ENCODE measurements at places on chromosomes 6 and 20. TPM values are rescaled to one million over a fixed set of nuclear protein-coding genes. Genes with fewer than 3 reads are reported as not detected.

GRCh38 chr6:168920289-168920688 lies 333.4 kb downstream of the THBS2 start:
- H3K36me3 ChIP-seq: no peaks in the 10 kb centered on the region
- H3K27me3 ChIP-seq: no peaks in the 10 kb centered on the region
- H3K4me3 ChIP-seq: no peak overlapping the region

DNA sequence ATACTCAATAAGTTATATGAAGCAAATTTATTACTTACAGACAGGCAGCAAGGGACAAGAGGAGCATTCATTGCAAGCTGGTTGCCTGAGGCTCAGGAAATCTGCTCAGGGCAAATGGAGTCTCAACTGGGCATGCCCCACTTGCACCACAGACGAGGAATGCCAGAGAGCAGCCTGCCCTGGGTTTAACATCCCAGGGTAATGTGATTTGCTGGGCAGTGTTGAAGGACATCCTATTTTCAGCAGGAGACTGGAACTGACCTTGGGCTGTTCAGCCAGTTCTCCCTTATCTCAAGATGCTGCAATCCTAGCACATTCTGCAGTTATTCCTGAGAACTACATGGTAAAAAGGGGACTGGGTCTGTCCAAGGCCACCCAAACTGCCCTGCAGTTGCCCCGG lies 3.8 kb upstream of the ENTPD6 start:
- H3K4me3 ChIP-seq: no peak overlapping the region
- DNase-seq: no peak
- no peaks in the 10 kb centered on the region for H3K36me3 ChIP-seq
- peaks cover 5% of the 10 kb centered on the region for H3K27me3 ChIP-seq
- peaks cover 8% of the 10 kb centered on the region for H3K4me1 ChIP-seq

- H3K36me3 ChIP-seq: no peaks in the 10 kb centered on the region
- DNase-seq: no peak
- H3K4me3 ChIP-seq: no peak overlapping the region
- H3K4me1 ChIP-seq: no peaks in the 10 kb centered on the region
- H3K27ac ChIP-seq: no peak overlapping the region
Observed at GRCh38 chr20:39654171-39654570, 692.0 kb downstream of the DHX35 start.

The KCNB1 gene
- not detected for total RNA-seq

The RBPJL gene
- not detected for total RNA-seq

DNA sequence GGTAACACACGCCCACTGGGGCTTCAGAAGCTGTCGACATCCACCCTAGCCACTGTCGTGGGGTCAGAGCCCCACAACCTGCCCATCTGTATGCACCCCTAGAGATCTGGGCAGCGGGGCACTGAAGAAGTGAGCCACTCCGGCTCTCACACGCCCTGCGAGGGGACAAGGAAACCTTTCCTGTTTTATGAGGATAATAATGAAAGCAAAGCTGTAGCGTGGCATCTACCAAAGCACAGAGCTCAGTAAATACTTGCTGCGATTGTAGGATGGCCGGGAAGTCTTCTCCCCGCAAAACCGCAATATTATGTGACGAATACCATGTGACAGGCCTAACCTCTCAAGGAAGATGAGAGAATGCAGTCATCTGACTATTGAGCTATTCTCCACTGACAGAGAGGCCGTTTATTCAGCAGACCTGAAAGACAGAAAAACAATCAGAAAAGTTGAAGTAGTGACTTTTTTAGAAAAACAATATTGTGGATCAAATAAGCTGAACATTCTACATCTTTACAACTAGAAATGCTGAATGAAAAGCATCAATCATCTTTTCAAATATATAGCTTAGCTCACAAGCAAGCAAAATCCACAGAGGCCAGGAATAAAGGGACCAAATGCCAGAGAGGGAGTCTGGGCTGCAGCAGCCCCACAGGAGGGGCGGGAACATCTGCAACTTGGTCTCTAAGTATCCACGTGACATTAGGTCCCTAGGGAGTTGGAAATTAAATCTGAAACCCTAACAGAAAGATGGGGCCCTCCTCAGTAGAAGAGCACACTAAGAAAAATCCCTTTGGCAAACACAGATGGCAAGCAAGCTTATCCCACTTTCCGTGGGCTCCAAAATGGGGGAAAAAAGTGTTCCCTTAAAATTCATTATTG lies 207.8 kb downstream of the TTLL2 start:
- DNase-seq: no peak
- H3K4me3 ChIP-seq: no peak overlapping the region

DNA sequence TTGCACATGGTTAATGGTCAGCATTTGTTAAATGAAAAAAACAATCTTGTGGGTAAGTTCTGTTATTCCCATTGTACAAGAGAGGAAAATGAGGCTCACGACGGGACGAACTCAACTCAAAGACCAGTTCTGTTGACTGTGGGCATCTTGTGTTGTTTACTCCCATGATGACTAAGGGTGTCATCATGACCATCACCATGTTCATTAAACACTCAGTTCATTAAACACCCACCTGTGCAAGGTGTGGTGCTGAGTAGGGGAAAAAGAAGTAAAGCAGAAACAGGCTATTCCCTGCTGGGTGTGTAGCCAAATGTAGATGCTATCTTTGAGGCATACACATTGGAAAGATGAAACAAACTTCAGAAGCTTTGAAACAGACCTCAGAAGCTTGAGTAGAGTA lies 4.5 kb downstream of the CHMP4B start:
- no peaks in the 10 kb centered on the region for H3K27me3 ChIP-seq
- no peak overlapping the region for H3K4me3 ChIP-seq
- H3K36me3 ChIP-seq: peaks cover 15% of the 10 kb centered on the region
- H3K27ac ChIP-seq: no peak overlapping the region
- peaks cover 66% of the 10 kb centered on the region for H3K4me1 ChIP-seq
- no peak for DNase-seq

The RPS6KA2 gene
- total RNA-seq: 3.8 TPM

DNA sequence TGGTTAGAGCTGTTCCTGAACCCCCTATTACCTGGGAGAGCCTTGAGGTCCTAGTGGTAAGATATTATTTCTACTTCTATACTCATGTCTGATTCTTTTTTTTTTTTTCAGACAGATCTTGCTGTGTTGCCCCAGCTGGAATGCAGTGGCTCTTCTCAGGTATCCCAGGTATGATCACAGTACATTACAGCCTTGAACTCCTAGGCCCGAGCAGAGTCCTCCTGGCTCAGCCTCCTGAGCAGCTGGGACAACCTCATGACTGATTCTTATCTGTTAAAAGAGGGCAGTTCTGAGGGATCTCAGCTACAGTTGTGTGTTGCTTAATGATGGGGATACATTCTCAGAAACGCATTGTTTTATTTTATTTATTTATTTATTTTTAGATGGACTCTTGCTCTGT lies 30.2 kb downstream of the BAK1 start:
- no peaks in the 10 kb centered on the region for H3K36me3 ChIP-seq
- H3K27ac ChIP-seq: peak overlapping the region; percentile 95
- DNase-seq: peak; percentile 28
- no peaks in the 10 kb centered on the region for H3K27me3 ChIP-seq
- no peak overlapping the region for H3K4me3 ChIP-seq
- peaks cover 18% of the 10 kb centered on the region for H3K4me1 ChIP-seq

The ADGRF5 gene
- not detected for total RNA-seq

DNA sequence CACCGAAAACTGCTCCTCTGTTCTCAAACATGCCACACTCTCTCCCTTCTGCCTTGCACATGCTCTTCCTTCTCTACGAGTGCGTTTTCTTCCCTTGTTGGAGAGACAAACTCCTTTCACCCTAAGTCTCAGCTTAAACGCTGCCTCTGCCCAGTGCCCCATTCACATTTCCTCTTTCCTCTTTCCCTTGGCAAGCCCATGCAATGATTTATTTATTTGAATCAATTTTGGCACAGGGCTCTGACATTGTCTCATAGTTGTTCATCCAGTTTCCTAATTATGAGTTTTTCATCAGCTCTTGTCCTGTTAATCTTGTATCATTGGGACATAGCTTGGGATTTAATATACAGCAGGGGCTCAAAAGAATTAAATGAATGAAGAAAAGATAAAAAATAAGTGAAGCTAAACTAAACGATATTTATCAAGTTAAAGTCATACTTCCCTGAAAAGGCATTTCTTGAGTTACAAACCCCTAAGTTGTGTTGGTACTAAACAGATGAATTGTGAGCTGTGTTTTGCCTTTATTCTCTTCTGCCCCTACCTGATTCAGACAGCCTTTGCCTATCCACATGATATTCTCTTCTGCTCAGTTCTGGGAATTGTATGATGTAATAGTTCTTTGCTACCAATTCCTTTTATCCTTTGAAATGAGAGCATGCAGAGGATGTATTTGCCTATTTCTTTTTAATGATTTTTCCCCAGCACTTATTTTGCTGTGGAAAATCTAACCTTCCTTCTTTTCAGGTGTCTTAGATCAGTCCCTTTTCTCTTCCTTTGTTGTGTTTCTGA lies 704.4 kb downstream of the UTRN start:
- no peak for DNase-seq
- H3K4me1 ChIP-seq: no peaks in the 10 kb centered on the region
- H3K27ac ChIP-seq: no peak overlapping the region
- no peak overlapping the region for H3K4me3 ChIP-seq

DNA sequence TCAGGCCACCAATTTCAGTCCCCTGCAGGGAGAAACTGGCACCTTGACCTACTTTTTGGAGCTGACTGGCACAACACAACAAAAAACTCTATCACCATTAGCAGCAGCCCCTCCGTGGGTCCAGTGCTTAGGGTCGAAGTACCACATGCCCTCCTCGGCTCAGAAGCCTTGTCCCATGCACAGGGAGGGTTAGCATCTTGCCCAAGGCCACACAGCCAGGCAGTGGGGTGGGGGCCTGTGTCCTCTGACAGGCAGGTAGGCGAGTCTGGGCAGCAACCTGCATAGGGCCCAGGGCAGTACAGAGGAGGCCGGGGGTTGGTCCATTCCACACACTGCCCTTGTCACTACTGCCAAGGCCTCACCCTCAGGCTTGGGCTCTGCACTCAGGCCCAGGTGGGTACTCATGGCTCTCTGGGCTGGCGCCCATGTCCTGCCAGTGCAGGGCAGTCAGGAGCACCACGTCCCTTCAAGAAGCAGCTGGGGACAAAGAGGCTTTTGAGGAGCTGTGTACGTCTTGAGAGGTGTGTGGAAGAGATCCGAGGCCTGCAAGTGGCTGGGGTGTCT lies 53.6 kb downstream of the PYGB start:
- no peak overlapping the region for H3K27ac ChIP-seq
- DNase-seq: no peak
- no peaks in the 10 kb centered on the region for H3K36me3 ChIP-seq
- no peaks in the 10 kb centered on the region for H3K27me3 ChIP-seq
- H3K4me3 ChIP-seq: no peak overlapping the region
- H3K4me1 ChIP-seq: no peaks in the 10 kb centered on the region

DNA sequence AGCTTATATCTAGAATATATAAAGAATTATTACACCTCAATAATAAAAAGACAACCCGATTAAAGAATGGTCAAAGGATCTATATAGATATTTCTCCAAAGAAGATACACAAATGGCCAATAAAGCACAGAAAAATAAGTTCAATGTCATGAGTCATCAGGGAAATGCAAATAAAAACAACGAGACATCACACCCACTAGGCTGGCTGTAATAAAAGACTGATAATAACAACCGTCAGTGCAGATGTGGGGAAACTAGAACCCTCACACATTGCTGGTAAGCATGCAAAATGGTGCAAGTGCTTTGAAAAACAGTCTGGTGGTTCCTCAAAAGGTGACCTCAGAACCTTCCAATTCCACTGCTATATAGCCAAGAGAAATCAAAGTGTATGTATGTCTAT lies 33.0 kb downstream of the TBX18 start:
- H3K36me3 ChIP-seq: no peaks in the 10 kb centered on the region
- no peak overlapping the region for H3K4me3 ChIP-seq
- DNase-seq: no peak
- no peaks in the 10 kb centered on the region for H3K27me3 ChIP-seq
- H3K4me1 ChIP-seq: no peaks in the 10 kb centered on the region
- H3K27ac ChIP-seq: no peak overlapping the region

- no peak for DNase-seq
- no peaks in the 10 kb centered on the region for H3K36me3 ChIP-seq
- H3K4me3 ChIP-seq: no peak overlapping the region
- no peak overlapping the region for H3K27ac ChIP-seq
Observed at GRCh38 chr20:16280219-16280618, 293.0 kb downstream of the KIF16B start.

The DZANK1 gene
- total RNA-seq: 2.2 TPM

DNA sequence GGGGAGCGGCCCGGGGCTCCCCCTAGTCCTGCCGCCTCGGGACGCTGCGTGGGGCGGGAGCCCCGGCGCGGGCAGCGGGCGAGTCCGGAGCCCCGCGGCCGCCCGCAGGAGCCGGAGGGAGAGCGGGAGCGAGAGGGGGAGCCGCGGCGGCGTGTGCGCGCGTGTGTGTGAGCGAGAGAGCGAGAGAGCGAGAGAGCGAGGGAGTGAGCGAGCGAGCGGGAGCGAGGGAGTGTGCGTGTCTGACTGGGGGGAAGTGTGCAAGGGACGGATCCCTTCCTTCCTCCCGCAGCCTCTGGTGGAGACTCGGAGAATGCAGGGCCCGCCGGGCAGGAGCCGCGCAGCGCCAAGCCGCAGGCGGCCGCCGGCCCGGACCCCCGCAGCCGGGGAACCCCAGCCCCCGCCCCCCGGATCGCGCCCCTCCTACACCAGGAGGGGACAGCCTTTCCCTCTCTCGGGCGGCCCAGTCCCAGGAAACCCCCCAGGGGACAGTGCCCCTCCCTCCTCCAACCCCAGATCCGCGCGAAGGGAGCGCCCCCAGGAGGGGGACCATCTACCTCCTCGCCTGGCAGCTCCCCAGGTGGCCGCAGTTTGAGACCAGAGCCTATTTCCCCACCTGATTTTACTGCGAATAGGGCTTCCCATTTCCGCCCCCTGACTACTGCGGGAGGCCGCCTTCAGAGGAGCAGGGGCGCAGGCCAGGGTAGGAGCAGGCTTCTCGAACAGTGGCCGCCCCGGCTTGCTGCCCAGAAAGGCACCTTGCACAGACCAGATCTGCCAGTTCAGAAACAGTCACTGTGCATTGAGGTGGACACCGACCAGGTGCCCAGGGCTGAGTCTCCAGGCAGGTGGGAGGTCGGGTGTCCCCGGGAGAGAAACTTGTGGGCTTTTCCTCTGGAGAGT lies at the start of gene CDH22:
Gene CDH22 (minus strand): TSS at position 241 of the 900 bp plus-strand sequence. CDS start 57,204 bp downstream, outside the sequence.
- no peak for DNase-seq
- no peaks in the 10 kb centered on the region for H3K36me3 ChIP-seq
- peaks cover 63% of the 10 kb centered on the region for H3K27me3 ChIP-seq

The CRISP3 gene
- total RNA-seq: not detected

GRCh38 chr6:80641591-80641990 lies 535.1 kb downstream of the BCKDHB start:
- no peaks in the 10 kb centered on the region for H3K36me3 ChIP-seq
- H3K4me3 ChIP-seq: no peak overlapping the region
